Retina (tissue), 1 donor: ENCODE measurements at places on chromosomes 4 and X.

DNA sequence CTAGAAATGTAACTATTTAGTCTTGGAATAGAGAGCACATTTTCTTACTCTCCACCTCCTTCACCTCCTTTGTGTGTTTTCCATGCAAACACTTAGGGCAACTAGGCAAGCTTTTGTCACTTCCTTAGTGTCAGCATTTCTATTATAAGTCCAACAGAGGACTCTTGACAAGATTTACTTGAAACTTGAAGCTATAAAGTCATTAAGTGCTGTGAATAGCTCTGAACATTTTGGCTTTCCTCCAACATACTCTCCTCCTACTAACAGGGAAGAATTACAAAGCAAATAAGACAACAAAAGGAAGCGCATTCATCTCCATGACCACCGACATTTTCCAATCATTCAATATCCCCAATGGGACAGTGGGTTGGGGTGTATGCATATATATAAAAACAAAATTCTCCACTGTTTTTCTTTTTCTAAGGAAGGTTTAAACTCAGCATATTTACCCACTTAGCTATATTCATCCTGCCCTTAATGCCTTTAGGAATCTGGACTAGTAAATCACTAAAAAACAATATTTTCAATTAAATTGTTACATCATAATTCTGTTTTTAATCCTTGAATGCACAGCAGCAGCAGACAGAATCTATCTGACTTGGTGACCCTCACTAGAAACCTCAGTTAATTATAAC, 264.6 kb downstream of the SNCA start:
- no peak for DNase-seq

DNA sequence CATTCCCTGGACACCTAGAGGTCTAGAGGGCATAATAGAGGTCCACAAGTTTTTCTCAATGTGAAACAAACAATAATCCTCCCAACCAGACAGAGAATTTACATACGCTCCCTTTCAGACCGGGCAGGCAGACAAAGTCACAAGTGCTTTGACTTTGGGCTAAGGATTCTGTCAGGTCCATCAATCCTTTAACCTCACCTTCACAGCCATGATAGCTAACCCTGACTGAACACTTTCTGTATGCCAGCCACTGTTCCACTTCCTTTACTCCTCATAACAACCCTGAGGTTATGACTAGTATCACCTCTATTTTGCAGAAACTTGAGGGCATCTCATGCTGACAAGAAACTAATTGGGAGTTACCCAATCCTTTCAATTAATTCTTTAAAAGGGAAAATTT, 118.8 kb upstream of the AFF2 start:
- DNase-seq: no peak

DNA sequence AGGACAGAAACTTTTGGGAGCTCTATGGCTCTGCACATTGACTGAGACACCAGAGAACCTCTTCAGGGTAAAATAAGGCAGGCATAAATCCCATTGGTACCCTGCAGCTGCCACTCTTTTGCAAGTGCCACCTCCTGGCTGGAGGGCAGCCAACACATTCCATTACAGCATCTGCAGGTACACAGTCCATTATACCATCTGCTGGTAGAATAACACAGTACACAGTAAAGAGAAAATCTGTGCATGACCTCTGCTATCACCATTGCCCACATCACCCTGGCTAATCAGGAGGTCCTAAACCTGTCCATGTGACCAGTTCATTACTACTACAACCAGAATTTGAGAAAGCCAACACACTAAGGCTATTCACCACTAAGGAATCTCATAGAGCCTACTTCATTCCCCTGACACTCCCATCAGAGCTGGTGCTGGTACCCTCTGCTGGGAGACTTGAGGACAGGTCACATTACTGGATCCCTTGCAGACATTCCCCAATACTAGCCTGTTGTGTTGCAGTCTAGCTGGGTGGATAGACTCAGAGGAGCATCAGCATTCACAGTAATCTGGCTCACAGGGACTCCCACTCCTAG, 176.2 kb upstream of the TACR3 start:
- DNase-seq: no peak

- no peak for DNase-seq
Measured at GRCh38 chr4:31538877-31539276, 818.7 kb downstream of the PCDH7 start.

GRCh38 chrX:154804261-154804956, 876 bp downstream of the MPP1 start:
- no peak for DNase-seq

GRCh38 chr4:4443821-4444220, 56.9 kb downstream of the NSG1 start:
- DNase-seq: no peak

GRCh38 chrX:23919706-23920320, 12.0 kb downstream of the CXorf58 start:
- DNase-seq: no peak

GRCh38 chrX:12950851-12951594, 23.9 kb upstream of the TMSB4X start:
- DNase-seq: no peak

DNA sequence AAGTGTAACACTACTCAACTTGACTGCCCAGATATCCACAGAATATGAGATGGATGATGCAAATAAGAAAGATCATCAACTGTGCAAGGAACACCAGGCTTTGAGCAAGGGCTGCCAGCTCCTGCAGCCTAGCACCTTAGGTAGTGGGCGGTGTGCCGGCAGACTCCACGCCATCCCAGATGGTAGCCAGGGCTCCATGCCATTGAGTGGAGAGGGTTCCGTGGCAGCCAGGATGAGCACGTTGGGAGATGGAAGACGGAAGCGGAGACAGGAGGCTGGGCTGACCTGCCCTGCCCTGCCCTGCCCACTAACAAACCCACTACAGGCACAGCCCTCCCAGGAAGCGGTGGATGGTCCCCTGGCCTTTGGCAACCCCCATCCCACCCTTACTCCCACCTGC, 51.9 kb downstream of the TMPRSS11F start:
- DNase-seq: no peak

- DNase-seq: no peak
Measured at GRCh38 chrX:129719931-129720530, 18.7 kb upstream of the XPNPEP2 start.

DNA sequence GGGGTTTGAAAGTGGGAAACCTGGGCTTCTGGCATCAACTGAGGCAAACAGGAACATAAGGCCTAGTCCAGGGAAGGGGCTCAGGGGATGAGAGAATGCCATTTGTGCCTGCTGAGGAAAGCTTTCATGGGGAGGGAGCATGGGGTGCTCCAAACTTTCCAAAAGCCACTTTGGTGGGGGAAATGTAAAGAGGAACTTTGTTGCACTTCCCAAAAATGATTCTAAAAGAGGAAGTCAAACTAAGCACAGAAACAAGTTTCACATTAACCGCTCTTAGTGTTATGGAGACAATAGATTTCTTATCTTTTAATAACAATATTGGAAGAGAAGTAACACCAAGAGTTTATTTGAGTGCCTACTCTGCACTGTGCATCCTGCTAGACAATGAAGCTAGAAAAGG, 32.3 kb downstream of the GAB3 start:
- no peak for DNase-seq

DNA sequence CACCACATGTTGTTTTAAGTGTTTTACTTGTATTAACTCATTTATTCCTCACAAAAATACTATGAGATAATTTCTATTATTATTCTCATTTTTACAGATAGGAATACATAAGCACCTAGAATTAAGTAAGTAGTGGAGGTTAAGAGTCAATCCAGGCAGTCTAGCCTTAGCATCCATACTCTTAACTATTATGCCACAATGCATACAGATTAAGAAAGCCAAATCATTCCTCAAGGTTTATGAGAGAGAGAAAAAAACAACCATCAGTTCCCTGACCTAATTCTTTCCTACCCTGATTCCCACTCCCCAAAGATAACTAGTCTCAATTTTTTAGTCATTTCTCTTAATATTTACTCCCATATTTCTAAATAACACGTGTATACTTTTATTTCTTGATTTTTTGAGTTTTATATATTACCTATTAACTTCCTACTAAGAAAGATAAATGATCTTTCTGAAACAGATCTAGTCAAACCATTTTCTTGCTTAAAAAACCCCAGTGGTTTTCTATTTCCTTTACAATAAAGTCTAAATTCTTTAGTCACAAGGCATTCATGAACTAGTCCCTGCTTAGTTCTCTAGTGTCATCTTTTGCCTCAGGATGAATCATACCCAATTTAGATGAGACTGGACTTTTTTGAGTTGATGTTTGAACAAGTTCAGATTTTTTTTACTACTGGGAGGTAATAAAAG, 16.0 kb downstream of the UBA6 start:
- no peak for DNase-seq

- DNase-seq: no peak
Measured at GRCh38 chr4:93646233-93646930, 182.2 kb upstream of the ATOH1 start.

DNA sequence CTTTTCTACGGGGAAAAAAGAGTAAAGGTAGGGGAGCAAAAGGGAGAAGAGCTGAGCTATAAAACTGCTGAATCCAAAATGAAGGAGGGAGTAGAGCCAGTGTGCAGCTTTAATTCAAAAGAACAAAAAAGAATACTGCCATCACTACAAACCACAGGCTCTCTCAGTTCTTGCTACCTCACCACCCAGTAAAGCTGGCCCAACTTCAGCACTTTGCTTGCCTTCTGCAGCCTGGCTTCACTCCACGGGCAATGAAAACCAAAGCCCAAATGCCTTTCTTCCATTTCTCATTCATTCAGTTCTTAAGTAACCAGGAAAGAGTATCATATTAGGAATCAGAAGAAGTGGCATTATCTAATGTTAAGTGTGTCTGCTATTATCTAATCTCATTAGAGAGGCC, 376.8 kb downstream of the BCOR start:
- no peak for DNase-seq

- DNase-seq: no peak
Measured at GRCh38 chr4:16029886-16030285, 53.9 kb downstream of the PROM1 start.

- DNase-seq: no peak
Measured at GRCh38 chr4:83686166-83686565, 150.3 kb downstream of the GPAT3 start.

- DNase-seq: no peak
Measured at GRCh38 chrX:19599253-19599652, 83.9 kb upstream of the MAP3K15 start.

- DNase-seq: no peak
Measured at GRCh38 chr4:81623434-81623833, 151.7 kb upstream of the RASGEF1B start.

DNA sequence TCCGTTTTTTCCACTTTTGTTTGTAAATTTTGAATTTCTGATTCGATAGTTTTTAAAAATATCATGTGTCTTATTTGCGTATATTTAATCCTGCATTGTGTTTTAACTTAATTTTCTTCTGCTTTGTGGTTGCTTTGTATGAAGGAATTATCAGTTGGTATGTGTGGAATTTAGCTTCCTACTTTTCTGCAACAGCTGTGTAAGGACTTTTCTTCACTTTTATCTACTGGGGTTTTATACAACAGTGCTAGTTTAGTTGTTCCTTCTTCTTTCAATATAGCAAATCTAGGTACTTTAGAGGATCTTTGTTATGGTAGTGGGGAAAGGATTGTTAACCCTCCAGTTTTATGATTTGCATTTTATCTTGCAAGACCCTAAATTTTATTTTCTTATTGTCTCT, 410.3 kb downstream of the CCSER1 start:
- DNase-seq: no peak

- no peak for DNase-seq
Measured at GRCh38 chrX:66110112-66110511, 53.9 kb upstream of the HEPH start.

- DNase-seq: no peak
Measured at GRCh38 chr4:143782521-143782920, 82.0 kb upstream of the FREM3 start.

- DNase-seq: no peak
Measured at GRCh38 chr4:39256436-39256835, 74.1 kb downstream of the WDR19 start.

DNA sequence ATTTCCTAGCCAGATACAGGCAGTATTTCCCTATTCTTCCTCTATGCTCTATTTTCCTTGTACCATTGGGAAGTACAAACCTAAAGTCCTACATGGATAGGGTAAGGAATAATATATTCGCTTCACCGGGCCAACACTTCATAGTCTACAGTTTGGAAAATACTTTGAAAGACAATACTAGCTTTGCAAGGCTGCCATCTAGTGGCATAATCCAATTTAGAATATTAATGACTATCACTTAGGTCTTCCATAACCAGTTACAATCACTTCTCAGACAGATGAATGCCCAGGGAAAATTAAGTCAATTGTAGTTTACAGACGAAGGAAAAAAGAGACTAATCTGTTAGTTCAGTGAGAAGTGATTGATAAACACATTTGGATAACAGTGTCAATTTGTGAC, 141.0 kb upstream of the FAM47C start:
- DNase-seq: peak; percentile 8

DNA sequence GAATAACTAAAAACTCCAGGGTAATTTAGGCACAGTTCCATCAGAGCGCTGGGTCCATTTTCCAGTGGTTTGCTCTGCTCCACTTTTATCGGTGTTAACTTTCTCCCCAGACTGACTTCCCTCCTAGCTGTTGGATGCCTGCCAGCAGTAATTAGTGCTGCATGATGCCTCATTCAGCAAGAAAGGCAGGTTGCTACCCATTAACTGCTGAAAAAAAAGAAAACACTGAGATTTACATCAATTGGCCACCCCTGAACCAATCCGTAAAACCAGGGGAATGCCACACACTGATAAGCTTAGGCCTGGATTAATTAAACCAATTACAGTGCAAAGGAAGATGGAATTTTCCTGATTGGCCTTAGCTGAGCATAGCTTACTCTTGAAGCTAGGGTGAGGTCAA, 182.4 kb upstream of the CXXC4 start:
- peak; percentile 78 for DNase-seq

DNA sequence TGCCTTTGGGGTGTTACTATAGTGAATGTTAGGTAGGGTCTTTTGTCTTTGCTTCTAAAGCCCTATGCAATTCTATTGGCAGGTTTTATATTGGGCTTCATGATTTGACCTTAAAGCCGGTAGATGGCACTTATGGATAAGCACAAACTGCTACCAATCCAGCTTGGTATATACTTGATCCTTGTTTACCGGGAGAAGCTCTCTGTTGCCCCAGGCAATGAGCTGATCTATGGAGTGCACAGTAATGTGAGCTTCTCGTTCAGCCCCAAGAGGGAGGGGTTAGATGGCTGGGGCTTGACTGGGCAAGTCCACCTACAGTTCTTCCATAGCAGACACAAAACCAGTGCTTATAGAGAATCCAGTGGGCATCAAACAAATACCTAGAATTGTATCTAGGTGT, 287.2 kb upstream of the CT83 start:
- no peak for DNase-seq

GRCh38 chr4:145276050-145276449, 95.7 kb upstream of the OTUD4 start:
- DNase-seq: no peak

GRCh38 chrX:9942086-9942485, 25.1 kb upstream of the CLDN34 start:
- DNase-seq: no peak
